Hypothalamus (tissue), 51 donors: ENCODE measurements at places on chromosomes 12 and 14.

- no peak for DNase-seq
These were observed 133.5 kb downstream of the CPNE8 start for GRCh38 chr12:38771871-38772270.

DNA sequence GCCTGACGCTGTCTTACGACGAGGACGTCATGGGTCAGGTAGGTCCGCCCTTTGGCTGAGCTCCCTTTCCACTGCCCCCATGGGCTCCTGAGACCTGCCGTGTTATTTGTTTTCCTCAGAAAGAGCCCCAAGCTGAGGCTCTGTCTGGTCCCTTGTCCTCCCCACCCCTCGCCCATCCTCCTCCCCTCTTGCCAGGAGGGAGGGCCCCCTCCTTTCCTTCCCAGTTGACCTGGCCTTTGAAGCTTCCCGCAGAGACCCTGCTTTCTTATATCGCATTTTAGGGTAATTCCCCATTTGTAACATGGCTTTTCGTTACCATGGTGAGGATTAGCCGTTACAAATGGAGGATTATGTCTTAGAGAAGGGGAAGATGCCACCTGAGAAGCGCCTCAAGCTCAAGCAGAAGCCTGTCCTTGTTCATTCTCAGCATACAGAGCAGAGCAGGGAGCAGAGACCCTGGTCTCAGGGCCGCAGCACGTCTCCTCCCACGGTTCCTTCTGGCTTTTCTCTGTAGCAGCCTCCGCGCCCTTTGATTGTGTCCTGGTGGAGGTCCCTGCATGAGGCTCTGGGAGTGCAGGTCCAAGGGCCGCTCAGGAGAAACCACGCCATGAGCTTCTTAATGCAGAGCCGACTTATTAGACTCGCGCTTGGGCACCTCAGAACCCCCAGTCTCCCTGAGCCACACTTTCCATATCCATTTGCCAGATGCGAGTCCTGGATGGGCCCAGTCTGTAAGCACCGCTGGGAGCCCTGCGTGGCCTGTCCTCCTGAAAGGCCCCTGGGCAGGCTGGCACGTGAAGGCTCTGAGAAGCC is 47.2 kb downstream of the UBE3B start:
- no peak for DNase-seq

- DNase-seq: no peak
These were observed 180.3 kb downstream of the RMST start for GRCh38 chr12:97642911-97643310.

GRCh38 chr14:22185191-22185590 is 403.8 kb downstream of the DAD1 start:
- DNase-seq: no peak

GRCh38 chr14:57058319-57058718 is 210.4 kb downstream of the EXOC5 start:
- DNase-seq: no peak

DNA sequence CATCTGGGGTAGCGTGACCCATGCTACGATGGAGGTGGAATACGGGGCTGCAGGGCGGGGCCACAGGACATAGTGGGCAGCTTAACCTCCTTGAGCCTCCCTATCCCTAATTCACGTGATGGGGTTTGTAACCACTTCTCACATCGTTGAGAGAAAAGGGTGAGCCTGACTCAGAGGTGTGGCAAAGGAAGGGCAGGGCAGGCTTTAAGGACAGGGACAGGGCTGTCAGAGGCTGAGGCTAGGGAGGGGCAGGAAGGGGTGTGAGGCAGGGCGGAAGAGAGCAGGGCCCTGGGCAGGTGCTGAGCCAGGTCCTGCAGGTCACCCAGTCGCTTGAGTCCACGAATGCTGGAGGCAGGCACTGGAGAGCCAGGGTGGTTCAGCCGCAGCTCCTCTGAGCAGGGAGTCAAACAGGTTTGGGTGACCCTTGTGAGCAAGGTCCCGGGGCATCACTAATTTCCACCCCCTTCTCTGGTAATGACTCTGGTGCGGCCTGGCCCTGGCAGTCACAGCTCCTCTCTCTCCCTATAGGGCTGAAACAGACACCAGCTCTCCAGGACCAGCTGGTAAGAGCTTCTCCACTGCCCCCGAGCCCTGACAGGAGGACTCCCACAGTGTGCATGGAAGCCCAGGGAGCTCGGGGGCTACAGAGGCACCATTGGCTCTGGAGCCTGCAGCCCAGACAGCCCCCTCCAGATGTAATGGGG is 7.5 kb upstream of the AQP2 start:
- DNase-seq: no peak

GRCh38 chr12:50990791-50991190 is 35.4 kb downstream of the SLC11A2 start:
- no peak for DNase-seq

- no peak for DNase-seq
These were observed 18.3 kb upstream of the PDE3A start for GRCh38 chr12:20350026-20350425.

DNA sequence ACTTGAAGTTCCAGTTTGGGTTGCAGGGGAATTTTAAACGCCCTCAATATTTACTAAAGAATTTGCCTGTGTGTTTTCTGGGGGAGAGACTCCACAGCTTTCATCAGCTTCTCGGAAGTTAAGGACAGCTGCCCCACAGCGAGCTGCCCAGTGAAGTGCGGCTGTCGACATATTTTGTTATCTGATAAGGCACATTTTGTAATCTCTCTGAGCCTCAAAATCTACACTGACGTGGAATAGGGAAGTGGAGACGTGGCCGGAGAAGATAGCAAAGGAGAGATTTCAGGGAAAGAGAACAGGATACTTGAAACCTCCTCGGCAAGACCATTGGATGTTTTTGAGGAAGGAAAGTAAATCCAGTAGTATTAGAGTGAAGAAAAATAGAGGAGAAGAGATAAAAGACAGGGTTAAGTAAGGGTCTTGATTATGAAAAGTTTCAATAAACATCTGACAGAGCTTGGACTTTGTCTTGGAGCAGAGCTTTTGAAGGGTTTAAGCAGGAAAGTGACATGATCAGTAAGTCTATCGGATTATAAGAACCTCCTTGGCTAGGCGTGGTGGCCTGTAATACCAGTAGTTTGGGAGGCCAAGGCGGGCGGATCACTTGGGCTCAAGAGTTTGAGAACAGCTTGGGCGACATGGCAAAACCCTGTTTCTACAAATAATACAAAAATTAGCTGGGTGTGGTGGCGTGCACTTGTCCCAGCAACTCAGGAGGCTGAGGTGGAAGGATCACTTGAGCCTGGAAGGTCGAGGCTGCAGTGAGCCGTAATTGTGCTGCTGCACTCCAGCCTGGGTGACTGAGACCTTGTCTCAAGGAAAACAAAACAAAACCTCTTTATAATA is 1.1 kb downstream of the POLR3B start:
- no peak for DNase-seq

DNA sequence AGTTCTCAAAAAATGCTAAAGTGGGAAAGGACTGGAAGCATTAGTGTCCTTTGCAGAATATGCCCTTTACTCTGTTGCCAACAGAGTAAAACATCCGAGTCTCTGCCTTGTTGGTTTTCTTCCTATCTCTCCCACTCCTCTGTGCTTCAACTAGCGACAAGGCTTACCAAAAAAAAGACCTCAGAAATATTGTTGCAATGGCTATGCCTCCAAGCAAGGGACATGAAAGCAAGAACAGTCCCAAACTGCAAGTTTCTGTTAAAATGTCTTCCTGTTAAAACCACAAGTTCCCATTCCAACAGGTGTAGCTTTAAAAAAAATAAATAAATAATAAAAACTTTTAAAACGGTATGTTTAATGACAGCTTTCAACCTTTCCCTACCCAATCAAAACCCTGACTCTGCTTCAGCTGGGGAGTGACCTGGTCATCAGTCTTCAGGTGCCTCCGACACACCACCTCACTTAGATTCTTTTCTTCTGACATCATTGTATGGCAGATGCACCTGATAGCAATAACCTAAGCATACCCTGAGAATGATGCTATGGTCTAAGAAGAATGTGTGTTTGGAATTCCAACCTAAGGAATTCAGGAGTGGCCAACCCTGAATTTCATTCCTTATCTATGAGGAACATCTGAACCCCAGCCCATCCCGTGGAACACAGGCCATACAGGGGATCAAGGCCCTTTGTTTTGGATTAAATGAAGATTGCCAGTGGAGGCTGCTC is 81.0 kb downstream of the RPS29 start:
- DNase-seq: no peak

- no peak for DNase-seq
These were observed 39.9 kb downstream of the DNAI7 start for GRCh38 chr12:25155022-25155576.

DNA sequence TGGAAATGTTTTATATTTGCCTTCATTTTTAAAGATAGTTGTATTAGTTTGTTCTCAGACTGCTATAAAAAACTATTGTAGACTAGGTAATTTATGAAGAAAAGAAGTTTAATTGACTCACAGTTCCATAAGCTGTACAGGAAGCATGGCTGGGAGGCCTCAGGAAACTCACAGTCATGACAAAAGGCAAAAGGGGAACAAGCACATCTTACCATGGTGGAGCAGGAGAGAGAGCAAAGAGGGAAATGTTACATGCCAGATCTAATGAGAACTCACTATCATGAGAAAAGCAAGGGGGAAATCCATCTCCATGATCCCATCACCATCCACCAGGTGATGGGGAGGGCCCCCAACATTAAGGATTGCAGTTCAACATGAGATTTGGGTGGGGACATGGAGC is 35.5 kb upstream of the UNC79 start:
- DNase-seq: no peak

DNA sequence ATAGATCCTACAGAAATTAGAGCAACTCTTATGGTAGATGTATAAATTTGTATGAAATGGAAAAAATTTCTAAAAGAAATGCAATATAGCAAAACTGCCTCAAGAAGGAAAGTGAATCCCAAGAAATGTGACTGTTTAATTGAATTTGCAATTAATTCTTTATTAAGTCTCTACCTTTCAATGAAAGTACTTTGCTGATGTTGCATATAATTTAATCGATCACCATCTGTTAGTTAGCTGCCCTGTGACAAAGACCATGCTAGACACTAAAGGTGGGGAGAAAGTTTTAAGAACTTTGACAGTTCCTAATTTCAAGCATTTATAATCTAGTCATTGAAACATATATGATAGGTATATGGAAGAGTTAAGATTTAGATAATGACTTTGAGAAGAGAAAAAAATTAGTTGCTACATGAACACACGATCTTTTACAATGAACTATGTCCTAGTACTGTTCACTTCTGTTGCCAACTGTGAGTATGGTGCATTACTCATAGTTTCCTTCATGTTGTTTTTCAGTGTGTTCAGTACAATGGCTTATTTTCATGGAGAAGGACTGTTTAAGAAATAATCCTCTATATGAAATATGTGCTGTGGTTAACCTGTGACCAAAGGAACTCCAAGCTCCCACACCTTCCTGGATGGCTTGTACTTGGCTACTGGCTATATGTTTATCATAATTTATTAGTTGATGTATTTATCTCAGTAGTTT is 128.4 kb downstream of the METTL25 start:
- DNase-seq: no peak

DNA sequence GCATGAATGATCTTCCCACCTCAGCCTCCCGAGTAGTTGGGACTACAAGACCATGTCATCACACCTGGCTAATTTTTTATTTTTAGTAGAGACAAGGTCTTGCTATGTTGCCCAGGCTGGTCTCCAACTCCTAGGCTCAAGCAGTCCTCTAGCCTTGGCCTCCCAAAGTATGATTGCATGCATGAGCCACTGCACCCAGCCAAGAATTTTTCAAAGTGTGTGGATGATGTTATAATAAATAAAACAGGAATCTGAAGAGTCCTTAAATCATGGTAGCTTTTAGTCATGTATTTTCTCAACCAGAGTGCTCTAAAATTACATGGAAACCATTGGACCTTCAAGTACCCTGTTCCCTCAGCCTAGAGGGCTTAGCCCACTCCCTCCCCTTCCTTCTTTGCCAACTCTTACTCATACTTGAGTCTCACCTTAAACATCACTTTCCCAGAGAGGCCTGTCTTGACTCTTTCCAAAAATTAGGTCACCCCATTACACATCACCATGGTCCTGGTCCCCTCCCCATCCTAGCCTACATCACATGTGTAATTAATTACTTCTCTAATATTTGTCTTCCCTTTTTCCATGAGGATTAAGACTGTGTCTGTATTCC is 52.2 kb upstream of the BICDL1 start:
- DNase-seq: no peak

DNA sequence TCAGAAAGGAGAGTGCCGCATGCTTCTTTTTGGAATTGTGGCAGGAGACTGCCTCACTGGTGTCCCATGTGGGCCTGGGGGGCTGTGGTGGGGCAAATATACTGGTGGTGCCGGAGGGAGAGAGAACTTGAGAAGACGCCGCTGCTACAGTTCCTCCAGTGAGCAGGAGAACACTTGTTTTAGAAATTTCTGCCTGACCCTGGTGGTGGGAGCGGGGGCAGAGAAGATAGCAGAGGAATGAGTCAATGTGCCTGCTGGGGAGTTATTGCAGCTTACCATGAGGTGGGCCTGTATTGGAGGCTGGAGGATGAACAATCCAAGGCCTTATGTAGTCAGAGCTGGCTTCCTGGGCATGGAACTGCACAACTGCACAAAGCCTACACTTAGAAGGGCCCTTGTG is 211.8 kb downstream of the SNAPC1 start:
- no peak for DNase-seq

DNA sequence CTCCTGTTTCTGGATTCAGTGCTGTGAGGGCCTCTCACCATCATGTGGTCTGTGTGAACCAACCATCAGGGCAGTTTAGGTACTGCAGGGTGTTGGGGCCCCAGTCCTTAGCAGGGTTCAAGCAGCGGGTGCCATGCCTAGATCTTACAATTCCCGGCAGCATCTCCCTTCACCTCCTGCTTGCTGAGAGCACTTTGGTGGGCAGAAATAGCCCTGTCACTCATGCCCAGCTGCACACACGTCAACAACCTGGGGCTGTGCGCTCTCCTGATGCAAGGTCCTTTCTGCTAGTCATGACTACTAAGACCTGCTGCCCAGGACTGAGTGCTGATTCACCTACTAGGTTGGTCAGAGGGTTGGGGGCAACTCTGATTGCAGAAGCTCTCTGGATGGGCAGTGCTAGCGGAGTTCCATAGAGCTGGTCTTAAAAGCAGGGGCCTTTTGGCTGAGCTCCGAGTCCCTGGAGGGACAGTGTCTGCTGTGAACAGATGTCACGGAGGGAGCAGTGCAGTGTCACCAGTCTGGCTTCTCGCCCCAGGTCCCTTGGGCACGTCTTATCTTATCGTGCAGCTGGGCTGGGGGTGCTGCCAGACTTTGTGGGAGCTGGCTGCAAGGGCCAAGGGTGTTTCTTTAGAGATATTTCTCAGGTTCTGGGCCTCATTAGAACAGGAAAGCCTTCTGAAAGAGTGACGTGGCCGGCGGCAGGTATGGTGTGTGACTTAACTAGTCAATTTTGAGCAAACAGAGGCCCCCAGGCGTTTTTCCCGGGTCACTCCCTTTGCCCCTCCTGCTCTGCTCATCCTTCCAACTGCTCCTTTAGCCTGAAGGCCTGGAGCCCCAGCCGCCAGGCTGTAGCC is 71.8 kb downstream of the NINJ2 start:
- DNase-seq: no peak

GRCh38 chr12:68439368-68440045 is 107.3 kb upstream of the MDM1 start:
- DNase-seq: no peak

- no peak for DNase-seq
These were observed 311.0 kb downstream of the NOVA1 start for GRCh38 chr14:26286913-26287205.

- DNase-seq: no peak
These were observed 443 bp downstream of the DNAL1 start for GRCh38 chr14:73645248-73645610.

- no peak for DNase-seq
These were observed 72.1 kb upstream of the MANSC4 start for GRCh38 chr12:27852117-27852516.

- DNase-seq: peak; percentile 60
These were observed 7.9 kb upstream of the CEP170B start for GRCh38 chr14:104856869-104857860.
